ENCODE measurements at places on chromosomes 7 and 10.

GRCh38 chr10:122333037-122333436 lies 41.5 kb upstream of the PLEKHA1 start:
- no peak for DNase-seq

DNA sequence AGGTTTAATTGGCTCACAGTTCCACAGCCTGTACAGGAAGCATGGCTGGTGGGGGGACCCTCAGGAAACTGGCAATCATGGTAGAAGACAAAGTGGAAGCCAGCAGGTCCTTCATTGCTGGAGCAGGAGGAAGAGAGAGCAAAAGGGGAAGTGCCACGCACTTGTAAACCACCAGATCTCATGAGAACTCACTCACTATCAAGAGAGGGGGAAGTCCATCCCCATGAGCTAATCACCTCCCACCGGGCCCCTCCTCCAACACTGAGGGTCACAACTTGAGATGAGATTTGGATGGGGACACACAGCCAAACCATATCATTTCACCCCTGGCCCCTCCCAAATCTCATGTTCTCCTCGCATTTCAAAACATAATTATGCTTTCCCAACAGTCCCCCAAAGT lies 171.9 kb upstream of the CACNA2D1 start:
- DNase-seq = peak; percentile 22

GRCh38 chr7:114949231-114949630 lies 27.3 kb downstream of the MDFIC start:
- no peak for DNase-seq

- no peak for DNase-seq
These were observed 309.9 kb downstream of the GRID1 start for GRCh38 chr10:86056672-86057071.

DNA sequence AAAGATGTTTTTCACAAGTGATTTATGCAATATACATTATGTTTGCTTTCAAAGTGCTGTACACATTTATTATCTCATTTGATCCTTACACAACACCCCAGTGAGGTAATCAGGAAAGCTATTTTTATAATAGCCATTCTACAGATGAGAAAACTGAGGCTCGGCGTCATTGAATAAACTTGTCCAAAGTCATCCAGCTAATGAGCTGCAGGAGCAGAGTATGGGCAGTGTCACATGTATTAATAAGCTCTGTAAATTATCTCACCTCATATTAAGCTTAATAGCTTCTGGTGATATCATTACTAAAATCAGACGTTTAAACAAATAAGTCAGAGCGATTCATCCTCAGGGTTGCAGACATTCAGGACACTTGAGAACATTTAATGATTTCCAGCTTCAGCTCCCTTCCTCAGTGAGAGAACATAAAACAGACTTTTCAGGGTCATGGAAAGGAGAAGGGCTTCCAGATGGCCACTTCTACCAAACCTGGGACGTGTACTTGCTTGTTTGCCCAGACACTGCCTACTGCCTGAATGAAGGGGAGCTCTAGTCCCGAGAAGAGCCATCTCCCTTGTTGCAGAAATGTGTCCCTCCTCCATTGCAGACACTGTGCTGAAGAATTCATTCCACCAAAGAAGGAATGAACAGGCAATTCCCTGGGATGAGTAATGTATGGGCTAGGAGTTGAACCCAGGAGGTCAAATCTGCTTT lies 20.5 kb upstream of the FZD1 start:
- peak; percentile 40 for DNase-seq

DNA sequence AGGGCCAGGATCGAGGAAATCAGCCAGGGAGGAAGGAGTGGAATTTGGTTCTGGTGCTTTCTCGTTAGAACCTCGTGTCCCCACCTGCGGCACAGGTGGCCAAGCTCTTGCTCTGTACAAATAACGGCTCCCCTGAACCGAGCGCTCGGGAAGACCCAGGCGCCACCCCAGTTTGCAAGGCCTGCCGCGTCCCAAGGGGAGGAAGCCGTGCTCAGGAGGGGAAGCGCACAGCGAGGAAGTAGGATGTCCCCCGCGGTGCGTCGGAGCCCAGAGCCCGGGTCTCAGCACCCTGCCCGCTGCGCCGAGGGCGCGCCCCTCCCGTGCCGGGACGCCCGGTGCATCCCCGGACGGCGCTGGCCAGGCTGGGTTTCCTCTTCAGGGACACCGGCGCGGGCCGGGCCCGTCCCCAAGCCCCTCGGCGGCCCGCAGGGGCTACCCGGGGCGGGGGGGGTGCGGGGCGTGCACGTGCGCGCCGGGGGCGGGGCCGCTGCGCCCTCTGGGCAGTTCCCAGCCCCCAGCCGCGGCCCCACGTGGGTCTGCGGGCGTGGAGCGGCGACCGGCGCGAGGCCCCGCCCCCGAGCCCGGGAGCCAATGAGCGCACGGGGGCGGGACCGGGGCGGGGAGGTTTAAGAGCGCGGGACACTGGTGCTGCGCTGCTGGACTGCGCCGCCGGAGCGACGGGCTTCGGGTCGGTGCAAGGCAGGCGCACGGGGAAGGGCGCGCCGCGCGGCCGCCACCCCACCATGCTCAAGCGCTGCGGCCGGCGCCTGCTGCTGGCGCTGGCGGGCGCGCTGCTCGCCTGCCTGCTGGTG lies at the start of gene LFNG:
TSS of gene LFNG (plus strand) at position 656 of the 812 bp plus-strand sequence. CDS start at position 744, 88 bp downstream.
- DNase-seq = peak; percentile 98
